AG04450 (cell line): ENCODE measurements at places on chromosomes 5 and 9. TPM values are rescaled to one million over a fixed set of nuclear protein-coding genes. Genes with fewer than 3 reads are reported as not detected.

GRCh38 chr5:155735388-155735787, 591.6 kb upstream of the SGCD start:
- DNase-seq, result no peak

DNA sequence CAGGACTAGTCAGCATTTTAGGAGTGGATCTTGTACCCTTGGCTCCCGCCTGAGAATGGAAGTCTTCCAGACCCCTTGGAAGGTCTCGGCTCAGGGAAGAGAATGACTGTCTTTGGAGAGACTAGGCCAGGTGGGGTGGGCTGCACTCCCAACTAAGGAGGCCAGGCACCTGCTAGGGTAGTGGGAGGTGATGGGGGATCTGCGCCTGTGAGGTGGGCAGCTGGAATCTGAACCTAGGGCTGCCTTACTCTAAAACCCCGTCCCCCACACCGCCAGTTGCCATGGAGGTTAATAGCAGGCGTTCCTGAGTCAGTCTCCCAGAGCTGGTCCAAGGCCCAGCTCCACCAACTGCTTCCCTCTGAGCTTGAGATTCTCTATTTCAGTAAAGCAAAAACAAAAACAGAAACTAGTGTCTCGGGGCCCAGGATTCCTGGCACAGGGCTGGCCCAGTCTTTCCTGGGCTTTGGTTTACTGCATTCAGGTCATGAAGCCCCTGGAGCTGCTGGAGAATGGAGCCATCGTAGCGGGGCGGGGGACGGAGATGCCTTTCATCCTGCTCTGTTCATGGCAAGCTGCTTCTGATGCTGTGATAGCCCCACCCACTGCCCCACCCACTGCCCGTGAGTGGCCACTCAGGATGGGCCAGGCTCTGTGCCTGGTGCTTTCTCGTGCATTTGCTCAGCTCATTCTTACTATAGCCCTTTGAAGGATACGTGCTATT, 57.5 kb downstream of the DAB2IP start:
- DNase-seq, result no peak

DNA sequence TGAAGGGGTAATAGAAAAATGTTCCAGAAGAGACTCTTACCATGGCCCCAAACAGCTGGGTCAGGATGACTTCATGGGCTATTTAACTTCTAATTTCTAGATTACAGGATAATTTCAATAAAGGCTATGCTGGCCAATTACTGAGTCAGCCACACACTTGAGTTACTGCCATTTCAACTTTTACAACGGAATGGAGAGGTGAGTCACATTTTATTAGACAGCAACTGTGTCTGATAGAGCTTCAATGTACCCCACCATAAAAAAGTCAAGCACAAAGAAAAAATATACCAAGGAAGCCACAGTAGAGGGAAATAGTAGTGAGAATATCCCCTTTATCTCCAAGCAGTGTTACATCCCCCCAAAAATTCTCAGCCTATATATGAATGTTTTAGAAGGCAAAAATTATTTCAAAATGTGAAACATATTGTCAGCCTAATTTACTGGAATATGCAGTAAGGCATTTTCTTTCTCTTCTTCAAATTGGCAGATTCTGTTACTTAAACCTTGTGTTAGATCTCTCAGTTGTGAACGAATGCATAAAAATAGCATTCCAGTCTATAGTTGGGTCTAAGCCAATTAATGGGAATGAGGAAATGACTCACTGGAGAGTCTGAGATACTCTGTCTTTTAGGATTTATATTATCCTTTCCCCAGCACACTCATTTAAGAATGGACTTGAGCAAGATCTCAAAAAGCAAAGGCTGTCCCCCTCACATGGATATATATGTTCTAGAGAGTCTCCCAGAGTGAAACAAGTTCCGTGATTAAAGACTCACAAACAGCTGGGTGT, 47.1 kb upstream of the RAI14 start:
- peak; percentile 78 for DNase-seq

- DNase-seq, result peak; percentile 16
Measured at GRCh38 chr9:101601904-101602765, 7.4 kb upstream of the PPP3R2 start.

DNA sequence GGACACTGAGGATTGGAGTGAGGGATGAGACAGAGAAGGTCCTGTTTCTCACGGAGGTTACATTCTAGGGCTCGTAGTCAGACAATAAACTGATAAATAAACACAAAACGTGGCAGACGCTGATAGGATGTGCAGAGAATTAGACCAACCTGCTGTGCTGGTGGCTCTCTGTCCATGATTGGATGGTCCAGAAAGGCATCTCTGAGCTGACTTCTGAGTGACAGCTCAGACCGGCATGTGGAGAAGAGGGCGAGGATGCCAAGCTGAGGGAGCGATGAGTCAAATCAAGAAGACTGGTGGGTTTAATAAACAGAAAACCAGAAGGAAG, 132.3 kb upstream of the TAF11L2 start:
- peak; percentile 78 for DNase-seq

DNA sequence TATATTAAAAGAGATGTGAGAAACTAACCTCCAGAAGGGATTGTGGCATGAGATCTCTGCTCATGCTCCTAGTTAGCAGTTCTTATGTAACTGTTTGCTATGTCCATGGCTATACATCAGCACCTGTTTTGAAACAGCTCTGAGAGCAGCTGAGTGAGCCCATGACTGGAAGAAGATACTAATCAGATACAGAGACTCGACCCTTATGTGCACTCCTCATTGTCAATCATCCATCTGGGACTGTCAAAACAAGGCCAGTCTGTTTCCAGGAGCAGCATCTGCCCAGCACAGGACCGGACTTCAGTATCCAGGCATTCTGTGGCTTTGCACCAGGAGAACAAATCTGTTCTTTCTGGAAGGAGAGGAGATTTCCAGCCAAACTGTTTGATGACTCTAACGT, 77.7 kb downstream of the EFNA5 start:
- no peak for DNase-seq

Gene ZNF367
- polyA plus RNA-seq, result 0.36 and 0.60 TPM in 2 replicates

Gene CCDC192
- not detected in 2 replicates for polyA plus RNA-seq

DNA sequence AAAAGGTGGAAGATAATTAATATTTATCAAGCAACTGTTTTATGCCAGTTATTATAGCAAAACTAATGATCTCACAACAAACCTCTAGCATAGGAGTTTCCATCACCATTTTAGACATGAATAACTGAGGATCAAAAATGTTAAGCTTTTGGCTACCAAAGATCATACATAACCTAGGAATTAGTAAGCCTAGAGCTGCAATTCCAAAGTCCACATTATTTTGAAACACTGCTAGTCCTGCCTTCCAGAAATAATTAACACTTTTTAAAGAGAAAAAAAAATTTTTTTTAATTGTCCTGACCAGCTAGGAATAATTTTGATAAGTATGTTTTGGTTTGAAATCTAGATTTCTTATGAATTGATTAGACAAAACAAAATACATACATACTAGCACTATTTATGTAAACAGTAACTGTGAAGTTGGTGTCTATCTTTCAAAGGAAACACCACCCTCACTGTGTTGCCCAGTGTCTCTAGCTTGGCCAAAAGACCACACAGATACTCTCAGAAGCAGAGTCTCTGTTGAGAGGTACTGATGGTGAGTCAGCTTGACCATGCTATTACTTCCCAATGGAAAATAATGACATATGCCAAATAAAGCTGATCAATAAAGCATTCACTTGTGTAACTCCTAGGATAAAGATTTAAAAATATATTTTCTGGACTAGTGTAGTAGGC, 422.4 kb downstream of the CCDC171 start:
- DNase-seq, result no peak
